ENCODE measurements at places on chromosomes 4 and X.

DNA sequence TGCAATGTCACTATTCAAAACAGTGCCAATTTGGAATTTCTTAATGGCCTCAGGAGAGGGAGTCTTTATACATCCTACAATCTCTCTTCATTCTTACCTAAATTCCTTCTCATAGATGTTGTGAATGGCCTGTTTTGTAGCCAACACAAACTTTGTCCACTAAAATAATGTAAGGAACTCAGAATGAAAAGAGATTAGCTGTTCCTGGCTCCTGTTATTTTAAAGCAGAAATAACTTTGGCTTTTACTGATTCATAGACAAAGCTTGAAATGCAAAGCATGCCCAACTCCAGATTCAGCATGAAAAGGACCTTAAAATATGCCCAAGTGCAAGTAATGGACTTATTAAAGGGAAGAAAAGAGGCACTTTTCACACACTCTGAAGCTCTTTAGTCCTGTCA lies 146.0 kb upstream of the GPC4 start:
- no peak for DNase-seq

GRCh38 chr4:146450524-146450923 lies 71.2 kb downstream of the SLC10A7 start:
- no peak for DNase-seq

- peak; percentile 0 for DNase-seq
Observed at GRCh38 chrX:65578346-65578745, 43.8 kb upstream of the LAS1L start.

GRCh38 chr4:141037446-141037845 lies 95.8 kb downstream of the RNF150 start:
- no peak for DNase-seq

DNA sequence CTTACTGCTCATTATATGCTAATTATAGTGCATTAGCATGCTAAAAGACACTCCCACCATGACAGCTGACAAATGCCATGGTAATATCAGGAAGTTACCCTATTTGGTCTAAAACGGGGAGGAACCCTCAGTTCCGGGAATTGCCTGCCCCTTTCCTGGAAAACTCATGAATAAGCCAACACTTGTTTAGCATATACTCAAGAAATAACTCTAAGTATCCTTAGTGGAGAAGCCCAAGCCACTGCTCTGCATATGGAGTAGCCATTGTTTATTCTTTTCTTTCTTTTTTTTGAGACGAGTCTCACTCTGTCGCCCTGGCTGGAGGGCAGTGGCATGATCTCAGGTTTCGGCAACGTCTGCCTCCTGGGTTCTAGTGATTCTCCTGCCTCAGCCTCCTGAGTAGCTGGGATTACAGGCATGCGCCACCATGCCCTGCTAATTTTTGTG lies 15.5 kb downstream of the NUDT6 start:
- no peak for DNase-seq

DNA sequence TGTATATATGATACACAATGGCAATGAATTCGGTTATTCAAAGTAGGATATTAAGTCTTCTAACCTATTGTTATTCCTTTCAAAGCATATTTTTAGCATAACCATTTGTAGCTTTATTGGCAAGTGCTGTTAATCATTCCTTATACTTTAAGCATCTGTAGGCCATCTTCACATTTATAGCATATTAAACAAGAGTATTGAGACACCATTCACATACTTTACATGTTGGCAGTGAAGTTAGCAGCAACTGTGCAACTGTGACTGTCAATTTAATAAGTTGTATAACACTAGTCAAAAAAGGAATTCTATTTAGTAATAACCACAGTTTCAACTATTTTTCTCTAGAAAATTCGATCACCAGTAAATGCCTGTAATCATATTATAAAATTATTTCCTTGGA lies 107.3 kb upstream of the MYOZ2 start:
- no peak for DNase-seq

GRCh38 chrX:586351-586750 lies 44.2 kb upstream of the SHOX start:
- DNase-seq: no peak

DNA sequence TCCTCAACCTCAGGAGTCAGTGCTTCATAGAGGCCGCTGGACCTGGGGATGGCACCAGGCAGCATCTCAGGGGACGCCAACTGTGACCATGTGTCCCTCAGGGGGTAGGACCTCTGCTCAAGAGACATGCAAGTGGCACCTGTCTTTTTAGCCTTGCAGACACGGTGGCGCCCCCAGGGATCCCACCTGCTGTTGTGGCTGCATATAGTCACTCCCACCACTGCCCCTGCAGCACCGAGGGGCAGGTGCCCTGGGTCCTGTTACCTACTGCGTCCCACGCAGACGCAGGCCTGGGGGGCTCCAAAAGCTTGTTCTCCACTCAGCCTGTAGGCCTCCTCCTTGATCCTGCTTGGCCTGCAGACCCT lies 2.5 kb downstream of the MYL5 start:
- no peak for DNase-seq

GRCh38 chr4:139828966-139829664 lies 163.5 kb downstream of the MGST2 start:
- DNase-seq: no peak

- no peak for DNase-seq
Observed at GRCh38 chr4:8917868-8918783, 46.5 kb upstream of the HMX1 start.

GRCh38 chr4:151668689-151669402 lies 92.0 kb downstream of the GATB start:
- peak; percentile 13 for DNase-seq

GRCh38 chrX:148574237-148574973 lies 74.0 kb downstream of the AFF2 start:
- DNase-seq: no peak

Measured in cerebellar nuclear complex (tissue), 1 donor.